ENCODE measurements at places on chromosomes 13 and 19. TPM values are rescaled to one million over a fixed set of nuclear protein-coding genes. Genes with fewer than 3 reads are reported as not detected.

The ZNF221 gene
- 12.2 TPM for total RNA-seq

GRCh38 chr19:51530616-51531015, 854 bp downstream of the SIGLEC6 start:
- H3K36me3 ChIP-seq: no peaks in the 10 kb centered on the region
- no peaks in the 10 kb centered on the region for H3K4me1 ChIP-seq
- peaks cover 22% of the 10 kb centered on the region for H3K27me3 ChIP-seq

GRCh38 chr13:29954082-29955028, 103.9 kb upstream of the UBL3 start:
- H3K4me3 ChIP-seq: no peak overlapping the region
- DNase-seq: no peak
- no peak overlapping the region for H3K27ac ChIP-seq
- H3K36me3 ChIP-seq: no peaks in the 10 kb centered on the region
- peaks cover 8% of the 10 kb centered on the region for H3K4me1 ChIP-seq

DNA sequence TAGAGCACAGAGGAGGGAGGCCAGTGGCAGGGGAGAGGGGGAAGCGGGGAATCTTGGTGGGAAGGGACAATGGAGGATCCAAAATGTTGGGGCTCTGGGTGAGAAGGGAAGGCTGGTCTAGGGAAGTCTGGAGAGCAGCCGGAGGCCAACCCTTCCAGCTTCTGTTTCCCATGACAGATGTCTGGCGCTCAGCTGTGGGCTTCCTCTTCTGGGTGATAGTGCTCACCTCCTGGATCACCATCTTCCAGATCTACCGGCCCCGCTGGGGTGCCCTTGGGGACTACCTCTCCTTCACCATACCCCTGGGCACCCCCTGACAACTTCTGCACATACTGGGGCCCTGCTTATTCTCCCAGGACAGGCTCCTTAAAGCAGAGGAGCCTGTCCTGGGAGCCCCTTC, 1.1 kb downstream of the PSENEN start:
- H3K4me1 ChIP-seq: peaks cover 30% of the 10 kb centered on the region
- H3K27ac ChIP-seq: peak overlapping the region; percentile 100
- peak overlapping the region; percentile 99 for H3K4me3 ChIP-seq
- H3K27me3 ChIP-seq: no peaks in the 10 kb centered on the region

The LRG1 gene
- 1.2 TPM for total RNA-seq

DNA sequence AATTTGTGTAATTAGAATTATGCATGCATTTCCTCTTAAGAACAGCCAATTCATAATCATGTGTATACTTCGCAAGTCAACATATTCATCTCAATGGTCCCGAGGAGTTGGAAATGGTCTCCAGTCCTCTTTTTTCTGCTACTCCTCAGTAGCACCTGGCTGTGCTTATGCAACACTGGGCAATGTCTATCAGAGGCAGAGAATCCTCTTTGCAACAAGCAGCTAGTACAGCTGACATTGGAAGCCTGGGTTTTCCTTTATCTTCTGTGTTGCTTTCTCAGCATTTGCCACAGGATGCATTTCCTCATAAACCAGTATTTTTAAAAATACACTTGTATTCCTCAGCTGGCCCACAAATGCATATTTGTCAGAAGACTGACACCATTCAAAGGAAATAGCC, 405.3 kb upstream of the GPC6 start:
- H3K27me3 ChIP-seq: no peaks in the 10 kb centered on the region
- no peak for DNase-seq
- no peak overlapping the region for H3K27ac ChIP-seq
- no peaks in the 10 kb centered on the region for H3K4me1 ChIP-seq
- no peak overlapping the region for H3K4me3 ChIP-seq

GRCh38 chr19:39546599-39546998, 6.6 kb upstream of the EID2 start:
- H3K27ac ChIP-seq: no peak overlapping the region
- no peak overlapping the region for H3K4me3 ChIP-seq
- DNase-seq: no peak
- no peaks in the 10 kb centered on the region for H3K36me3 ChIP-seq
- peaks cover 8% of the 10 kb centered on the region for H3K4me1 ChIP-seq

The ZNF471 gene
- total RNA-seq: not detected

GRCh38 chr13:21538753-21539152, 65.2 kb downstream of the MICU2 start:
- H3K4me3 ChIP-seq: no peak overlapping the region
- no peaks in the 10 kb centered on the region for H3K27me3 ChIP-seq
- no peaks in the 10 kb centered on the region for H3K4me1 ChIP-seq
- H3K36me3 ChIP-seq: peaks cover 18% of the 10 kb centered on the region

DNA sequence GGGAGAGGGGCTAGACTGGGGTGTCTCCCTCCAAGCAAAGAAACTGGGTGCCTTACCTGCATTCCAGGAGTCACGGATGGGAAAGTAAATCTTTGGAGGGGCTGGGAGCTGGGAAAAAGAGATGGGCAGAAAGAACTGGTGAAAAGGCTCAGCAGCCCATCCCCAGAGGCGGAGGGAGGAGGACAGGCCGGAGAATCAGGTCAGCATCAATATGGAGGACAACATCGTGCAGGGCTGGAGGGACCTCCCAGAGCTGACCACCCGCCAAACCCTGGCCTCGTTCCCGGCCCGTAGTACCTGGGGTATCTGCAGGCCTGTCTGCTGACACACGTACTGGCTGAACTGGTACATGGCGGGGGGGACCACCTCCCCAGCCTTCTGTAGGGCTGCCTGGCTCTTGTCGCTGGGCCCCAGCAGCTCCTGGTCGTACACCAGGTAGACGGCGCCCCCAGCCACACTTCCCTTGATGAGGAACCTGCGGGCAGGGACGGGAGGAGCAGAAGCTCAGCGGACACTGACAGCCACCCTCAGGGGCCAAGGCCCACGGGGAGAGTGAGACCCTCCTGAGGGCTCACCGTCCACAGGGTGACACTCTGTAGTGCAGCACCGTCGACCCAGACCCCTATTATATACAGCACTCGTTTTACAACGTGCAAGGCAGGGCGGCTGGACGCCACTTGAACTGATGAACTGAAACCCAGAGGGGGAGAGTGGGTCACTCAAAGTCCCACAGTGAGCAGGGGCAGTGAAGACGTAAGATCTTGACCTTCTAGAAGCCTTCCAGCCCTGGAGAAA, 830 bp downstream of the MICOS13 start:
- H3K27ac ChIP-seq: peak overlapping the region; percentile 99
- no peaks in the 10 kb centered on the region for H3K36me3 ChIP-seq
- peaks cover 9% of the 10 kb centered on the region for H3K4me1 ChIP-seq
- DNase-seq: no peak

DNA sequence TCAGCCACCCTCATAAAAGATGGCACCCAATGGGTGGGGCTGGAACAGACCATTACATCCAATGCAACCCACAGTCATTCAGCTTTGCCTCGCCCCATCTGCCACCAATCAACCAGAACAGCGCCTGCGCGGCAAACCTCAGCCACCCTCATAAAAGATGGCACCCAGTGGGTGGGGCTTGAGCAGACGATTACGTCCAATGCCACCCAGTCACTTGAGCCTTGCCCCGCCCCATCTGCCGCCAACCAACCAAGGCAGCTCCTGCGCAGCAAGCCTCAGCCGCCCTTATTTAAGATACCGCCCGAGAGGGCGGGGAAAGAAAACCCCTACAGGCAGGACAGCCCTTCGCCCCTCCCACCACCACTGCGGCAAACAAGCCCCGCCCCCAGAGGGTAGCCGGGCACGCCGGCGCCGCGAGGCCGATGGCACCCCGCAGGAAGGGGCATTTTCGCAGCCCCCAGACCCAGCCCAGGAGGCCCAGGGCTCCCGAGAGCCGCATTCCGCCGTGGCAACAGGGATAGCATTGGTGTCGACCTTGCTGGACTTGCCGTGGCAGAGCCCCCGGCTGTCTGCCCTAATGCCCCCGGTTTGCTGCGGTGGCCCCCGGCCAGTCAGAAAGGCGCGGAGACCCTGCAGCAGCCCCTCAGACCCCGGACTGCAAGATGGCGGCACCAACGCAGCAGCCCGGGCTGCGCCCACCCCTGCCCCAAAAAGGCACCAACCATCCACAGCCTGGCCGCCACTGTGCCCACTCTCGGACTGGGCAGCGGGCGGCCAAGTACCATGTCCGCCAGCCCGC, 675 bp downstream of the PEG3 start:
- DNase-seq: no peak
- H3K27ac ChIP-seq: no peak overlapping the region
- H3K27me3 ChIP-seq: no peaks in the 10 kb centered on the region
- H3K4me1 ChIP-seq: no peaks in the 10 kb centered on the region
- H3K4me3 ChIP-seq: no peak overlapping the region

DNA sequence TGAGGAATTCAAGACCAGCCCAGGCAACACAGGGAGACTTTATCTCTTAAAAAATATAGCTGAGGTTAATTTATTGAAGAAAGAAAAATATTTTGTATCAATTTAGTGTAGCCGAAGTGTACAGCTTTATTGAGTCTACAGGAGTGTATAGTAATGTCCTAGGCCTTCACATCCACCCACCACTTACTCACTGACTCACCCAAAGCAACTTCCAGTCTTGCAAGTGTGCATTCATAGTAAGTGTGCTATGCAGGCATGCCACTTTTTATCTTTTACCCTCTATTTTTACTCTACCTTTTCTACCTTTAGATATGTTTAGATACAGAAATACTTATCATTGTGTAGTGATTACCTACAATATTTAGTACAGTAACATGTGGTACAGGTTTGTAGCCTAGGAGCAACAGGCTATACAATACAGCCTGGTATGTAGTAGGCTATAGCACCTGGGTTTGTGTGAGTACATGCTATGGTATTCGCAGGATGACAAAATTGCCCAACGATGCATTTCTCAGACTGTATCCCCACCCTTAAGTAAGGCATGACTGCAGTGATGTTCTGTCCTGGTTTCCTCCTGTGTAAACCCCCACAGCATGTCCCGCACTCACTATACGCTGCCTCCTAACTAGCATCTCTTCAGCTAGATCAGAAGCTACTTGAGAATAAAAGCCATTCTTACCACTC, 15.3 kb upstream of the ATP12A start:
- H3K27ac ChIP-seq: peak overlapping the region; percentile 87
- DNase-seq: no peak
- H3K36me3 ChIP-seq: no peaks in the 10 kb centered on the region
- H3K27me3 ChIP-seq: no peaks in the 10 kb centered on the region
- H3K4me3 ChIP-seq: no peak overlapping the region

The FCAR gene
- not detected for total RNA-seq

DNA sequence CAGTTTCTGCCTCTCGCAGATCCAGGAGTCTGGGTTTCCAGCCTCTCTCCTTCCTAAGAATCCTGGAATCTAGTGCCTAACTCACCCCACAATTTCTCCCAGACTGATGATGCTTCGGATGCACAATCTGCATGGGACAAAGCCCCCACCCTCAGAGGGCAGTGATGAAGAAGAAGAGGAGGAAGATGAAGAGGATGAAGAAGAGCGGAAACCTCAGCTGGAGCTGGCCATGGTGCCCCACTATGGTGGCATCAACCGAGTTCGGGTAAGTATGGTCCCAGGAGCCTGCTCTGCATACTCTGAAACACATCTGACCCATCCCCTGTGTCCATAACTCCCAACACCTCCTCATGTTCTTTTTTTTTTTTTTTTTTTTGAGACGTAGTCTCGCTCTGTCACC, 796 bp downstream of the GRWD1 start:
- peaks cover 7% of the 10 kb centered on the region for H3K36me3 ChIP-seq
- H3K27me3 ChIP-seq: no peaks in the 10 kb centered on the region
- peaks cover 10% of the 10 kb centered on the region for H3K4me1 ChIP-seq
- H3K27ac ChIP-seq: peak overlapping the region; percentile 95
- H3K4me3 ChIP-seq: peak overlapping the region; percentile 89
- no peak for DNase-seq

GRCh38 chr13:95269756-95270155, 31.5 kb downstream of the ABCC4 start:
- H3K27me3 ChIP-seq: no peaks in the 10 kb centered on the region
- H3K27ac ChIP-seq: no peak overlapping the region
- H3K4me3 ChIP-seq: no peak overlapping the region
- DNase-seq: no peak
- peaks cover 15% of the 10 kb centered on the region for H3K36me3 ChIP-seq

DNA sequence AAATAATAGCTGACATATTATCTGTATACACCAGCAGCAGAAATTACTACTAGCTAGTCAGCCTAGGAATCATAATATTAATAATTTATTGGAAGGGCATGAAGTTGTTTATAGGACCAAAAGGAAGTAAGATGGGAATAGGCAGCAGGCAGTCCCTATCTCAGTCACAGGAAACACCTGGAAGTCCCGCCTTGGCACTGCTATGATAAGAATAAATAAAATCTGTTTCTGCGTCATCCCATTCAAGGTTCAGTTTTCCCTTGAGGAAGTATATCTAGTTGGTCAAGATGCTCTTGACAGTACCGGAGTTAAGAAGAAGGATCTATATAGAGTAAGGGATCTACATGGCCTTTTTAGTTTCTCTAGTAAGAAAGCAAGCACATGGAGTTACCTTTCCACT, 830.8 kb downstream of the DIAPH3 start:
- no peak overlapping the region for H3K4me3 ChIP-seq
- H3K27me3 ChIP-seq: no peaks in the 10 kb centered on the region
- DNase-seq: no peak
- no peaks in the 10 kb centered on the region for H3K36me3 ChIP-seq

DNA sequence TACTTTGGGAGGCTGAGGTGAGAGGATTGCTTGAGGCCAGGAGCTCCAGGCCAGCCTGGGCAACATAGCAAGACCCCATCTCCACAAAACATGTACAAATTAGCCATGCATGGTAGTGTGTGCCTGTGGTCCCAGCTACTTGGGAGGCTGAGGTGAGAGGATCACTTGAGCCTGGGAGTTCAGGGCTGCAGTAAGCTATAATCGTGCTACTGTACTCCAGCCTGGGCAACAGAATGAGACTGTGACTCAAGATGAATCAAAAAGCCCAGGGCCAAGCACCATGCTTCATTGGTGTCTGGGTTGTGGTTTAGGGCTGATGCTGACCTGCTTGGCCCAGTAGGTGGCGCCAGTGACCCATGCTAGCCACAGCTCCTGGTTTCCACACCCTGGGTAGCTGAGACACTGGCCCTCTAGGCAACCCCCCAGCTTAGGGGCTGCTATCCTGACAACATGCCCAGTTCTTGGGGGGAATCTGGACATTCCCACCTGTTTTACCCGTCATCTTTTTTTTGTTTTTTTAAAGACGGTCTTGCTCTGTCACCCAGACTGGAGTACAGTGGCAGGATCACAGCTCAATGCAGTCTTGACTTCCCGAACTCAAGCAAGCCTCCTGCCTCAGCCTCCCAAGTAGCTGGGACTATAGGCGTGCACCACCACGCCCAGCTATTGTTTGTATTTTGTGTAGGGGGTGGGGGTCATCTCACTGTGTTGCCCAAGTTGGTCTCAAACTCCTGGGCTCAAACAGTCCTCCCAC, 5.5 kb downstream of the CCDC124 start:
- peak; percentile 81 for DNase-seq
- H3K27me3 ChIP-seq: no peaks in the 10 kb centered on the region
- H3K36me3 ChIP-seq: no peaks in the 10 kb centered on the region
- H3K27ac ChIP-seq: no peak overlapping the region

All from type B pancreatic cell (in vitro differentiated cells).